Progenitor cell of endocrine pancreas (in vitro differentiated cells): ENCODE measurements at places on chromosomes 2 and 18.

DNA sequence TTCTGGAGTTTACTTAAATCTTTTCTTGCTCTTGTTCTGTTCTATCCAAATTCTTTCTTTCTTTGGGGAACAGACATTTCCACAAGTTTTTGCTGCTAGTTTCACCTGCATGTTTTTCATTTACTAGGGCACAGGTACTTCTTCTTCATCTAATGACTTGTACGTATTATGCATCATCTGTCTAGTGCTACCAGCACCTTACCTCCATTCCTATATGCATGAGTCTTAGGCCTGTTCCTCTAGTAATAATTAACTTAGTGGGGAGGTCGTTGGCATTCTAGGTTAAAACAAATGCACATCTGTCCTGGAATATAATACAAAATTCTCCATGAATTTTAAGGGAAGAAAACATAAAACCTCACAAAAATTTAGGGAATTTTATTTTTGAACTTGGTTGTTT is 164.5 kb upstream of the STON1 start:
- no peak for DNase-seq

- no peak for DNase-seq
Measured at GRCh38 chr2:8080063-8080462, 601.8 kb upstream of the ID2 start.

- DNase-seq = no peak
Measured at GRCh38 chr2:236977063-236977851, 108.4 kb upstream of the COPS8 start.

GRCh38 chr2:138626148-138626547 is 124.6 kb downstream of the SPOPL start:
- no peak for DNase-seq

DNA sequence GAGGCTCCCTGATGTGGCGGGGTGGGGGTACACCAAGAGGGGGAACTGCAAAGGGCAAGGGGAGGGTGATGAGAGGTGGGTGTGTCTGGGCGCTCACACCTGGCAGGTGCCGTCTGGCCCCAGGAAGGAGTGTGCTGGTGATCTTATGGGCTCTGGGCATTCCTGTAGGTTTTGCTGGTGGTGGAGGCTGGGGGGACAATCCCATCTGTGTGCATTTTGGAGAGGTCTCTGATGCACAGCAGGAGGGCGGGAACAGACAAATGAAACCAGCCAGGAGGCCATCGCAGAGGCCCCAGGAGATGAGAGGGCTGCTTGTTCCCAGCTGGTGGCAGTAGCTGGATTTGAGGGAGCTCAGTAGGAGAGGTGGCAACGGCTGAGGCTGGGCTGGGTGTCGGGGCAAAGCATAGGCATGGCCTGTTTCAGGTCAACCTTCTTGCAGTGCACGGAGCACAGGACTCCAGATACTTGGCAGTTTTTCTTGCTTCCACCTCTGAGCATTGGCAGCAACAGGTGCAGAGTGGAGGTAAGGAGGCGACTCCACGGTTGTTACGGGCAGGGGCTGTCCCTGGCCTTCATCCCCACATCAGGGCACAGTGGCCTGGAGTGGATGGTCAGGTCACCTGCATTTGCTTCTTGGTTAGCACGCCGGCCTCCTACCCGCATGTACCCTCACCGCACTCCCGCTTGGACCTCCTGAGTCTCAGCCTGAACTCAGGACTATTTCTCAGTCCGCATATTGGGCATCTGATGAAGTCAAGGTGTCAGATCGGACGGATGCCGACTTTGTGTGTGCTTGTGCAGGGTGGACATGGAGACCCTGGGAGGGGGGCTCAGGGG is 194.2 kb upstream of the HDAC4 start:
- DNase-seq = no peak

GRCh38 chr2:118268268-118268667 is 180.0 kb downstream of the INSIG2 start:
- no peak for DNase-seq

DNA sequence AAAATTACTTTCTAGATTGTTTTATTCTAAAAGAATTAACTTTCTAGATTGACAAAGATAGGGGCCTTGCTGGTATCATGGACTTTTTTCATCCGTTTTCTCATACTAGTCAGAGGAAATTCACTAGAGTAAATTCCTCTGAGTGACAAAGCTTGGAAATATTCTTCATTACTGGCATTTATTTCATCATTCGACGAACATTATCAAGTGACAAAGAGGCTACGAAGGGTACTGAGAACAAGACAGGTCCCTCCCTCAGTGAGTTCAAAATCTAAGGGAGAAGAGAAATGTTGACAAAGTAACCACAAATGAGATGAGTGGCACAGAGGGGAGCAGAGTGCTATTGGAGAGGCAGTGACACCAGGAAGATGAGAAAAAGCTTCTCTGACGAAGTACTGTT is 4.3 kb downstream of the EPG5 start:
- no peak for DNase-seq

DNA sequence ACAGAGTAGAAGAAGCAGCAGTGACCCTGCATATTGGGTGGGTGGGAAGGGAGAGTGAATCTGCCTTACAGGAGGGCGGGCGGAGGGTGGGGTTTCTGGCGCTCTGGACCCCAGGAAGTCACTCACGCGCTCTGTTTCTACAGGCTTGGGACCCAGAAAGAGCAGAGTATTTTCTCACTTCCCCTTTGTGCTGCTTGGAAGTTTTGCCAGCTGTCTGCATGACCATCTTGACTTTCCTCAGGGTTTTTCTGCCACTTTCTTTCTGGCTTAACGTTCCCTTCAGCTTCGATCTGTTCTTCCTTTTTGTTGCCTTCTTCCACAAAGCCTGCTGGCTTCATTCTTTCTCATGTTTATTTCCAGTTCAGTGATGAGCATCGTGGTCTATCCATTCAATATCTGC is 383.1 kb downstream of the GALR1 start:
- DNase-seq = no peak

DNA sequence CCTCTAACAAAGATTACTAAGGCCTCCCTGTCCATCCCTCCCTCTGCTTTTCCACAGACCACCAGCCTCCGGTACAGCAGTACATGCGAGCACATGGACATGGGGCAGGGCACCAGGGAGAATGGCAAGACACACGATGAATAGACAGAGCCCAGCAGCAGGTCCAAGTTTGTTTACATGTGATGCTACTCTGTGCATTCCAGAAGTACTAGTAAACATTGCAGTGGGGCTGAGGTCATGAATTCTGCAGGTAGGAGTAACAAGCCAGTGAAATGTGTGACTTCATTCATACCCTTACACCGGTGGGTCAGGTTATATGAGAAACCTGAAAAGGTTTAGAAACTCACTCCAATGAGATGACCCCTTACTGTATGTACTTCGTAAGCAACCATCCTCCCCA is 205.7 kb downstream of the BCL11A start:
- DNase-seq = no peak

GRCh38 chr2:72081451-72081850 is 66.2 kb downstream of the CYP26B1 start:
- no peak for DNase-seq

- no peak for DNase-seq
Measured at GRCh38 chr2:196335221-196335634, 163.8 kb upstream of the STK17B start.

GRCh38 chr2:176471949-176472348 is 202.7 kb downstream of the MTX2 start:
- DNase-seq = no peak

GRCh38 chr2:231323316-231323715 is 72.2 kb upstream of the B3GNT7 start:
- no peak for DNase-seq

- no peak for DNase-seq
Measured at GRCh38 chr2:229408356-229408755, 137.3 kb upstream of the PID1 start.

GRCh38 chr18:31669541-31669940 is 14.8 kb downstream of the B4GALT6 start:
- no peak for DNase-seq

GRCh38 chr18:74479486-74480148 is 16.5 kb upstream of the CNDP2 start:
- no peak for DNase-seq

DNA sequence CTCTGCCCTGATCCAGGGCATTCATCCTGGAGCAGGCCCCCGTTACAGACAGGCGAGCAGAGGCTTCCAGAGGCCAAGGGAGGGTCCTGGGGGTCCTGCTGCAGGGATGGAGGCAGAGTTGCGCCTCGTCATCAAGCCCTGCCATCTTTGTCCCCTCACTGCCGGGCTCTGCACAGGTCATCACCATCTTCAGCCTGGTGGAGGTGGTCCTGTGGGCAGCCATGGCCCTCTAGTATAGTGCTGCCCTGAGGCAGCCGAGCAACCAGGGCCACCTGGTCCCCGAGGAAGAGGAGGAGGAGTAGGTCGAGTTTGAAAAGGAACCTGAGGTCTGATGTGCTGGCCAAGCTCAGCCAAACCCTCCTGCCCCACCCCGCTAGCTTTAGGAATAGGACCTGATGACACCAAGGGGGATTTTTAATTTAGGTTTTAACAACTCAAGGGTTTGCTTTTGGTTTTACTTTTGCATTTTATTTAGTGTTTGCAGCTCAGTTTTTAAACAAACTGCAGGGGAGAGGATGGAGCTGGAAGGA is 8.8 kb upstream of the ALPI start:
- DNase-seq = no peak

DNA sequence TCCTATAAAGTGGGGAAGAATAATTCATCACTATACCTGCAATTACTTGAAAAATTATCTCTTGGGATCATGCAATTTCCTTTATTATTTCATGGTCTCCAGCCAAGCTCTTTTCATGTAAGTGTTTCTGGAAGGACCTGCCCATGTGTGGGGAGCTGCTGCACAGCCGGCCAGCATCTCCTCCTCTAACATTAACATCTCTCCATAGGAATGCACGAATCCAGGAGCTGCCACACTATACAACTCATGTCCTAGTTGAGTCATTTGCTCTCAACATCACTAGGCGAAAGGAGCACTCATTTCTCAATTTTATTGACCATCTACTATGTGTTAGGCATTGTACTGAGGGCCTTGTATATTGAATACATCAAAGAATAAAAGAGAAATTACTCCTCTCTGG is 144.3 kb upstream of the ERBB4 start:
- no peak for DNase-seq

GRCh38 chr2:207697411-207697810 is 14.0 kb upstream of the CCNYL1 start:
- no peak for DNase-seq

DNA sequence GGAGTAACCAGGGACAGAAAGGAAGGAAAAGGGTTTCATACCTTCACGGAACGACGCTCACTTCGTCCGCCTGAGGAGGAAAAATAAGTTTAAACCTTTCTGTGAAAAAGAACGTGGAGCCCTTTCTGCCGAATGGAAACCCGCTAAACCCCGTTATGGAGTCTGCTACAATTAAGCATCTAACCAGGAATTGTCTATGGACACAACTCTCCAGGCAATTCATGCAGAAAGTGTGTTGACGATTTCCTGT is 528 bp upstream of the PPP4R3B start:
- DNase-seq = no peak

- no peak for DNase-seq
Measured at GRCh38 chr18:49565612-49566011, 3.8 kb downstream of the LIPG start.

DNA sequence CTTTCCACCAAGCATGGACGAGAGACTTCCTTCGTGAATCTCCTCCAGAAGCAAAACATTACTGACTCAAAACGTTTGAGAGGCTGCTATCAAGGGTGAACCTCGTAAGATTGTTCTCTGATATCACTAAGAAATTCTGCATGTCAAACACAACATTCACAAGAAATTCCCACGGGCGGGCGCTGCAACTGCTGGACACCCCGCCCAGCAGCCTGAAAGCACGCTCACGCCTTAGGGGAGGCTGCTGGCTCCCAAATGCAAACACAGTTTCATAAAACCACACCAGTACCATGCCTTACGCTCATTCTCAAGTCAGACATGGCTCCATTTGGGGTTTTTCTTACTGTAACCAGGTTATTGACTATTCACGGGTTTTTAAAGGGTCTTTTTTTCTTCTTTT is 39.0 kb downstream of the MBP start:
- no peak for DNase-seq

- DNase-seq = no peak
Measured at GRCh38 chr2:143764261-143764660, 635.0 kb downstream of the ARHGAP15 start.

- DNase-seq = no peak
Measured at GRCh38 chr18:28045176-28045810, 131.6 kb downstream of the CDH2 start.

GRCh38 chr18:39421276-39421675 is 1855.7 kb upstream of the CELF4 start:
- no peak for DNase-seq

DNA sequence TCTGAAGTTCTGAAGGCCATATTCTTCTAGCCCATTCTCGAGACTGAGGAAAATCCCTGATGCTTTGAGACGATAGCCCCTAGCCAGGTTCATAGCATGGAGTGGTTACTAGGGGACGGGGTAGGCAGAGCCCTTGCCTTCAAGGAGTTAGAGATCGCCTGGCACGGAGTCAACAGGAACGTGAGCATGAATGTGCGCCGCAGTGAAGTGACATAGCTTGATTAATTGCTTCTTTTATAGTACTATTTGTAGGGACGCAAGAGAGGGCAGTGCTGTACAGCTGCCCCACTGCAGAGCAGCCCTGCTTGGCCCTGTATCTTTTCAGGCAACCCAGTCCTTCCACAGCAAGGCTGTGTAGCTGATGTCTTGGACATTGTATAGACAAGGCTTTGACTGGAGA is 26.2 kb downstream of the HRH4 start:
- DNase-seq = no peak

DNA sequence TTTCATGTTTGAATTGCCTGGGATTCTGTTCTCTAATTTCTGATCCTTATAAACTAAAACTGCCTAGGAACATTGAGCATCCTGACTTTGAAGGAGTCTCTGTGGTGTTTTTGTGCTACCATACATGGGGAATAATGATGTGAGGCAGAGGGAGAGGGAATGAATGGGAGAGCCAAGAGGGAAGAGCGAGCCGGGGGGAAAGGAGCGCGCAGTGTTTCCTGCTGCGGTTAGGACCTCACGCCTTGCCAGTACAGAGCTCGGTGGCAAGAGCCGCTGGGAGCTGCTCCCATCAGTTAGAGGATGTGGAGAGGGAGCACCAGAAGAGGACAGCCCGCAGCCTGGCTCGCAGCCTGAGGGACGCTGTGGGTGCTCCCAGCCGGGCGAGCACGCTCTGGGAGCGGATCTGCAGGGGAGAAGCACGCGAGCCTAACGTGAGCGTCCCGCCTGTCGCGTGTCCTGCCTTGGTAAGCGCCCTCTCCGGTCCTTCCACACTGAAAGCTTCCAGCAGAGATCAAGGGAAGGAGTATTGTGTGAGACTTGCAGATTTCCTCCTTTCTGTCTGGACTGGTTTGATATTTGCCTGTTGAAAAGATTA is 114.7 kb downstream of the FAM210A start:
- DNase-seq = no peak

- DNase-seq = no peak
Measured at GRCh38 chr2:108932736-108933332, 56.2 kb downstream of the EDAR start.

- DNase-seq = no peak
Measured at GRCh38 chr2:219507581-219508443, 6.5 kb upstream of the ASIC4 start.

DNA sequence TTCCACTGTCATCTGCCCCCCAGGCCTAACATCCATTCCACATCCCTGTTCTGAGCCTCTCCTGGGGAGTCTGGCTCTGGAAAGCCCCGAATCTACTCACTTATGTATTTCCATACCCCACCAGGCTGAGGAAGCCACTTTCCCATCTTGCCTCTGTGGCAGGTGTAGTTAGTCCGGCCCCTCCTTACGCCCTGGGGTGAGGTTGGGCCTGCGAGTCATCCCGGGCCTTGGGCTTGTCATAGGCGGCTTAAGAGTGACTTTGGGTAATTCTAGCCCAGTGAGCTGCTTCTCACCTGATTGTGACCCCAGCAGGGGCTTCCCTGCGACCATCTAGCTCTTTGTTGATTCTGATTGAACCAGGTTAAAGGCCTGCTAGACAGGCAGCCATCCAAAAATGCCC is 21.1 kb downstream of the PCARE start:
- DNase-seq = no peak
